ENCODE measurements at places on chromosomes 12 and 14.

DNA sequence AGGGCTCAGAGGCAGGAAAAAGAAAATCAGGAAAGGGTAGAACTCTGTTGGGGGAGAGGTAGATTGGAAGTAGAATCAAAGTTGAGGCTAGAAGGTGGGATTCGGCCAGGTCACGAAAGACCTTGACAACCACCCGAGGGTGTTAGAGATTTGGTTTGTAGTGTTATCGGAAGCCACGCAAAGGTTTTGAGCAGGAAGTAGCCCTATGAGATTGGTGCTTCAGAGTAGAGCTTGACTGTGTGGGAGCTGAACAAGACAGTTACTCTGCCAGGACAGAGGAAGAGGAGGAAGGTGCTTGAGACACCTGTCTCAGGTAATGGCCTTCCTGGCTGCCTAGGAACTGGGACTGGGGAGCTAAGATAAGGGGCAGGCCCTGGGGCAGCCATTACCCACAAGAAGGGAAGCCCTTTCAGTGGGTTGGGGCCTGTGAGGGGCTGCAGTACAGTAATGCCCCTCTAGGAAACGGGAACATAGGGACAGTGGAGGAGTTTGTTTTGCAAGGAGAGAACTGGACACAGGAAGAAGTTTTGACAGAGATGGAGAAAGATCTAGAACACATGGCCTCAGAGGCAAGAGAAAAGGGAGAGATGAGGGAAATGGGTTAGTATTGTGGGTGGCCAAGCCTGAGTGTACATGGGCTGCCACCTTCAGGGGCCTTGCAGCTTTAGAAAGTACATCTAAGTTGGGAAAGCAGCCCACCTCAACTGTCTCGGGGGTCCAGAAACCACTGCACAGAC, 73.5 kb downstream of the RIN3 start:
- DNase-seq = no peak

DNA sequence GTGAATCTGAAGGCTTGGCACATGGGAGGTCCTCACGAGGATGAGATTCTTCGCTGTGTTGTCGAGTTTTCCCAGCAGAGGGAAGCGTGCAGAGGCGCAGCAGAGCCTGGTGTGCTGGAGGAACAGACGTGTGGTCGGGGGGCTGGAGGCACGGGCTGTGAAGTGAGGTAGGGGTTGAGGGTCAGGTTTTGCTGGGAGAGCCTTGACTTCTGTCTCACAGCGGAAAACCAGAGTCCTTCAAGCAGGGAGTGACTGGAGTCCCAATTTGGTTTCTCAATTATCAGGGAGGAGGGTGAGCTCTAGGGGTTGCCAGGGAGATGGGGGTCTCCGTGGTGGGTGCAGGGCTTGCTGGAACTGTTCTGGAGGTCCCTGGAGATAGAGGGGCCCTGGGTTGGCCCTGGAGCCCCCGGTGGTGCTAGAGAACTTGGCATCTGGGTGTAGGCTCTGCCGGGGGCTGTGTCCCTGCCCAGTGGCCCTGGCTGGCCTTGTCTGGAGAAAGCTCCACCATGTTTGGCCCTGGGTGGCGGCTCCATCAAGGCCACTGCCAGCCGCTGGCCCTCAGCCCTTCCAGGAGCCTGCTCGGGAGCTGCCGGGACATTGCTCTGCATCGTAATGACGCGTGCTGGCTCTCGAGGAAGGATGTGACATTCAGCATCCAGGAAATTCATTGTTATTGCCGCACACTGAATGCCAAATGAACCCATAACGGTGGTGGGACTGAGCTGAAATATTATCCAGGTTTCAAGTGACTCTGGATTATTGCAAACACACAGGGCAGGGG, 215.7 kb downstream of the KIF26A start:
- DNase-seq = no peak

DNA sequence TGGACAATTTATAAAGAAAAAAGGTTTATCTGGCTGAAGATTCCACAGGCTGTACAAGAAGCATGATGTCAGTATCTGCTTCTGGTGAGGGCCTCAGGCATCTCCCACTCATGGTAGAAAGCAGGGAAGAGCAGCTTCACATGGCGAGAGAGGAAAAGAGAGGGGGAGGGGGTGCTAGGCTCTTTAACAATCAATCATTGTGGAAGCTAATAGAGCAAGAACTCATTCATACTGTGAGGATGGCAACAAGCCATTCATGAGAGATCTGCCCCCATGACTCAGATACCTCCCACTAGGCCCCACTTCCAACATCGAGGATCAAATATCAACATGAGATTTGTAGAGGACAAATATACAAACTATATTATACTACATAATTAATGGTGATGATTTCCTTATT, 361.9 kb upstream of the FAR2 start:
- DNase-seq = no peak

GRCh38 chr12:80269803-80270552, 170.6 kb downstream of the OTOGL start:
- no peak for DNase-seq

- no peak for DNase-seq
Measured at GRCh38 chr14:69553252-69553651, 21.4 kb downstream of the CCDC177 start.

GRCh38 chr12:127273626-127274025, 993.3 kb upstream of the TMEM132C start:
- DNase-seq = no peak

DNA sequence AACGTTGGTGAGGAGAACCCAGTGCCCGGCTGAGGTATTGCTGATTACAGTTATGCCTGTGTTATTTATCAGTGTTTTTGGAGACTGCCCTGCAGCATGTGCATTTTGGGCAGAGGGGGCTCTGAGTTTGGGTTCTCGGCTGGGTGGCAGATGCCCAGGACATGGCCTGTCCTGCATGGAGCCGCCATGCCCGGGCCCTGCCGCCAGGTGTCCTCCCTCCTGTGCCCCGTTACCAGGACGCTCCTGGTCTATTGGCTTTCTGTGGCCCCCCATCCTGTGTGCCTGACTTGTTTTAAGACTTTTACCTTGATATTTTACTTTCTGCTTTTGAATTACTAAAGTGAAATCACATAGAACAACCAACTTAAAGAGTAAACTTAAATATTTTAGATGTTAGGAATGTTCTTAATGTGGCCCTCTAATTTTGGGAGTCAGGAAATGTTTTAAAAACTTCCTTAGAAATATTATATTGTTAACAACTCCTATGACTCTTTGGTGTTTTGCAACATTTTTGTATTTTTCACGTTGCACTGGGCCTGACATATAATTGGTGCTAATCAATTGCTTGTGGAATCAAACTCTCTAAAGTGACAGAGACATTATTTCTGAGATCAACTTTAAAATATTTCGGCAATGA, 51.8 kb downstream of the PRIMA1 start:
- DNase-seq = no peak

GRCh38 chr12:6235499-6235898, 35.3 kb downstream of the CD9 start:
- DNase-seq = no peak

DNA sequence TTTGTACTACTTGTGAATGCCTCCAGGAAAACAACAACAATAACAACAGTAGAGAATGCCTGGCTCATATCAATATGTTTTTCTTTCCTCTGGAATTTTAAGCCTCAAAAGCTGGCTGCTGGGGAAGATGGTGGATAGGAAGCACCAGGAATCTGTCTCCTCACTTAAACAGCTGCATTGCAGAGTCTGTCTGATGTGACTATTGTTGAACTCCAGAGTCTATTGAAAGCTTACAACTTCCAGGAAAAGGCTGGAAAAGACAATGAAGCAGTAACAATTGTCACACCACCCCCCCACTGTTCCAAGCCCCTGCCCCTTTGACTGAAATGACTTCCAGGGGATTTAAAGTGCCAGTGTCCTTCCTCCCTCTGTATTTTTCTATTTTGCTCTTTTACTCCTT, 309.7 kb downstream of the BMP4 start:
- no peak for DNase-seq

DNA sequence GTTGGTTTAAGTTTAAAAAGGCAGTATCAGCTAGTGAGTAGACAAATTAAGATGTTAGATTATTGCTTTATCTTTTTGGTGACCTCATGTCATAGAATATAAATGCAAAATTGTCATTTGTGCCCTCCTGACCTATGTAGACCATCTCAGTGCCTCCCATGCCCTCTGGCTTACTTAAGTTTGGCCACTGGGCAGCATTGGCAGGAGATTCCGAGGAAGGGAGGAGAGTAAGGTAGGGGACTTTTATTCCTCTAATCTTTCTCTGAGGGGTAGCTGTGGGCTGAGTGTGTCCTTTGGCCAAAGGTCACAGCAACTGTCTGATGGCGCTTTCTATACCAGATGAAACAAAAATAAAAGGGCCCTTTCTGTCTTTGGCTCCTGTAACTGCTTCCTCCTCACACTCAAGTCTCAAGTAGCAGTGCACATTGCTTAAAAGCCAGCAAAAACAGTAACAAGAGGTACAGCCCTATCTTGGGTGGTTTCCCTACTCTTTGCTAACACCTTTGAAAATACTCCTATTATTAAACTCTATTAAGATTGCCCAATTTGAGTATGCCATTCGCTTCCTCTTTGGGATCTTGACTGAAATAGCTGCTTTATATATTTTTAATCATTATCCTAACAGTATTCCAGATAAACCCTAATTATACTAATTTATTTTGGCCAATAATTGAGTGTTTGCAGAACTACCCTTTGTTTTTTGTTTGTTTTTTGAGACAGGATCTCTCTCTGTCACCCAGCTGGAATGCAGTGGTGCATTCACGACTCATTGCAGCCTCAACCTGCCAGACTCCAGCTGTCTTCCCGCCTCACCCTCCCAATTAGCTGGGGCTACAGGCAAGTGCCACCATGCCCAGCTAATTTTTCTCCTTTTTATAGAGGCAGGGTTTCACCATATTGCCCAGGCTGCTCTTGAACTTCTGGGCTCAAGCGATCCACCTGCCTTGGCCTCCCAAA, 56.5 kb upstream of the KCNH3 start:
- no peak for DNase-seq

- no peak for DNase-seq
Measured at GRCh38 chr12:28110329-28110728, 79.9 kb upstream of the CCDC91 start.

DNA sequence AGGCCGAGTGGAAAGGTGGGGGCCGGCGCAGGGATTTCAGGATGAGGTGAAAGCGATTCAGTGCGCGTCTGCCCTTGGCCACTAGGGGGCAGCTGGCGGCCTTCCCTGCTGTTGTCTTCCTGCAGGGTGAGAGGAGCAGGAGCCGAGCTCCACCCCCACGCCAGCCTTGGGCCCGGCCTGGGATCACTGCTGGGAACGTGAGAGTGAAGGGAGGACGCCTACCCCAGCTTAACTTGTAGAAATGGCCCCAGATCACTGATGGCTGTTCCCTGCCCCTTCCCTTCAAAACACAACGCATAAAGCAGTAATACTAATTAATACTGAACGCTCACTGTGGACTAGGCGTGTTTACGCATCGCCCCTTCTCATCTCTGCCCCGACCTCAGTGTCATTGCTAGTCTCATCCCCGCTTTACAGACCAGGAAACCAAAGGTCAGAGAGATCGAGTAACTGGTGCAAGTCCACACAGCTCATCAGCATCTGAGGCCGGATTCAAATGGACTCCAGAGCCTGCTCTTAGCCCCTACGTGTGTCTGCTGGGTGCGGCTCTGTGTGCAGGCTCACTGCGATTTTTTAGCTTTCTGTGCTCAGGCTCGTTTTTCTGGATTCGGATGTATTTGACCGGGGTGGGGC, 24.3 kb downstream of the MVK start:
- peak; percentile 24 for DNase-seq

DNA sequence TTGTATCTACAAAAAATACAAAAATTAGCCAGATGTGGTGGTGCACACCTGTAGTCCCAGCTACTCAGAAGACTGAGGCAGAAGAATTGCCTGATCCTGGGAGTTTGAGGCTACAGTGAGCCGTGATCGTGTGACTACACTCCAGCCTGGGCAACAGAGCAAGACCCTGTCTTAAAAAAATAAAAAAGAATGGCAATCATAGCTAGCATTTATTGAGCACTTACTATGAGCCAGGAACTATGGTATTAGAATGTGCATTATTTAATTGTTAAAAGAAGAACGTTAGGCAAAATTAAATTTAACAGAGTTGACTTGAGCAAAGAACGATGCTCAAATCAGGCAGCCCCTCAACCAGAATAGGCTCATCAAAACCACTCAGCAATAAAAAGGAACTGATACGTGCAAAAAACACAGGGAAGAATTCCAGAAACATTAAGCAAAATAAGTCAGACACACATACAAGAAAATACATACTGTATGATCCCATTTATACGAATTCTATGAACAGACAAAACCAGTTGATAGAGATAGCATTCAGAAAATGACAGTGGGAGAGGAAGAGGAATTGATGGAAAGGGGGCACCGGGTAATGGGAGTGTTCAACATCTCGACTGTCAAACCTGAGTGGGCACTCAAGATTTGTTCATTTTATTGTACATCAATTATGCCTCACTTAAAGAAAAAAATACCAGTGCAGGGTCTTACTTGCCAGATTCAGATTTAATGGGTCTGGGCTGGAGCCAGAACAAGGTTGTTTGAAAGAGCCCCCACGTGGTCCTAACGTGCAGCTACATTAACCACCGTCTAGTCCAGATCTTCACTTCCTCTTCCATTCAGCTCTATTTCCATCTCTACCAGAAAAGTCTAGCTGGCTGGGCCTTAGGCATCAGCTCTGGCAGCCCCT, 8.0 kb downstream of the SCNN1A start:
- DNase-seq = peak; percentile 18

GRCh38 chr14:21382886-21383847, 652 bp downstream of the SUPT16H start:
- no peak for DNase-seq

GRCh38 chr12:107131832-107132616, 38.7 kb upstream of the CRY1 start:
- DNase-seq = no peak

DNA sequence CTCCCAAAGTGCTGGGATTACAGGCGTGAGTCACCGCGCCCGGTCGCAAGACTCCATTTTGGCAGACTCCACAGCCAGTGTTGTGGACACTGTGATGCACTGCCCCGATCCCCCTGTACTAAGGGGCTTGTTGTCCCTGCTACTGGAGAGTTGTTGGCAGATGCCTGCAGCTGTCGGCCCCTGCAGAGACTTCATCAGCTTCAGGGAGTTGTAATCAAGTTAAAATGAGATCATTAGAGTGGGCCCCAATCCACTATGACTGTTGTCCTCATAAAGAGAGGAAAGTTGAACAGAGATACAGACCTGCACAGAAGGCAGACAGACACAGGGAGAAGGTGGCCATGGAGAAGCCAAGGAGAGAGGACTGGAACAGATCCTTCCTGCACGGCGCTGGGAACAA, 23.7 kb upstream of the TUBA1A start:
- DNase-seq = no peak

DNA sequence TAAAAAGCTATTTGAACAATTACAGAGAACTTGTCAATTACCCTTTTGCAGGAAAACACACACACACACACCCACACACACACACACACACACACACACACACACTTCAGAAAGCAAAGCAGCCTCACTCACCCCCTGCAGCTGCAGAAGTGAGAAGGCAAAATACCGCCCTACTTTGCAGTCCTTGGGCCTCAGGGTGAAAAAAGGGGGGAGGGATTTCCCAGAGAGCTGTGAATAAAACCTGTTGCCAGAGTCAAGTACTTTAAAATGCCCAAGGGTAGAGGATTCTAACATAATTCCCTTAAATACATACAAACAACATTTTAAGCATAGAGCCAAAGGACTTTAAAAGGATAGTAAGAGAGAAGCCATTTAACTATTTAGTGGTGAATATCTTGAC, 285.9 kb downstream of the MDGA2 start:
- no peak for DNase-seq

Measured in stimulated activated CD8-positive, alpha-beta memory T cell treated with anti-CD3 and anti-CD28 coated beads, Interleukin-4, amount 100 ng/mL, for 4 hours (primary cell).